ENCODE measurements at places on chromosomes 16 and 17. TPM values are rescaled to one million over a fixed set of nuclear protein-coding genes. Genes with fewer than 3 reads are reported as not detected.

CCL17 gene
- not detected for total RNA-seq

PRSS22 gene
- not detected for total RNA-seq

PPY gene
- total RNA-seq: not detected

CCL1 gene
- not detected for total RNA-seq

ENPP7 gene
- total RNA-seq: not detected

KRT9 gene
- total RNA-seq: not detected
